ENCODE measurements at places on chromosomes 3 and 15.

- DNase-seq: no peak
Measured at GRCh38 chr3:58884453-58884852, 165.4 kb downstream of the CFAP20DC start.

DNA sequence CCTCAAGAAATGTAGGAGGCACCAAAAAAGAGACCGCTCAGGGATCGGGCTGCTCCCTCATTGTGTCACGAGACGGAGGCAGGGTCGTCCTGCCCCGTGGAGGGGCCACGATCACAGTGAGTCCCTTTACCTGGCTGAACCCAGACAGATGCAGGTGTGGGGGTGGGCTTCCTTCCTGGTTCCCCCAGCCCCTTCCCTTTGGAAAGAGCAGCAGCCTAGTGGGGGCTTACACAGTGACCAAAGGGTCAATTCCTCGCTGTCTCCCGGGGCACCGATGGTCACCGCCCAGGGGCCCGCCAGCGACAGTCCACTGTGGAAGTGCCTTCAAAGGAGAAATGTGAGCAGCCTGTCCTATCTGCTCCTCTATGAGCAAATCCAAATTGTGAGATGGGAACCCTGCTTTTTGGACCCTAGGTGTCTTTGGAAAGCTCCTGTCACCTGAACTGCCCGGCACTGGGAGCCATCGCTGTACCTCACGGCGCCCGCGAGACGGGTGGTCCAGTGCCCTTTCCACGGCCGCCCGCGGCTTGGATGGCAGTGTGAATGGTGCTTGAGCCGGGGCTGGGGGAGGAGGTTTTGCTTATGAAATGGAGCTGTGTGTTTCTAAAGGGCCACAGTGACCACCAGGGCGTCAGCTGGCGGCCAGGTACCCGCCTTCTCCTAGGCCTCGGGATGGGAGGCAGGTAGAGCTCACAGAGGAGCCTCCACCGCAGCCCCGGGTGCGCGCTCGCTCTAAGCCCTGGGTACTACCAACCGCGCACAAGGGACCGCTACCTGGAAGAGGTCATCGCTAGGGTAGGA, 155.7 kb downstream of the KLF13 start:
- no peak for DNase-seq

- DNase-seq: no peak
Measured at GRCh38 chr15:25799906-25800700, 63.0 kb downstream of the ATP10A start.

DNA sequence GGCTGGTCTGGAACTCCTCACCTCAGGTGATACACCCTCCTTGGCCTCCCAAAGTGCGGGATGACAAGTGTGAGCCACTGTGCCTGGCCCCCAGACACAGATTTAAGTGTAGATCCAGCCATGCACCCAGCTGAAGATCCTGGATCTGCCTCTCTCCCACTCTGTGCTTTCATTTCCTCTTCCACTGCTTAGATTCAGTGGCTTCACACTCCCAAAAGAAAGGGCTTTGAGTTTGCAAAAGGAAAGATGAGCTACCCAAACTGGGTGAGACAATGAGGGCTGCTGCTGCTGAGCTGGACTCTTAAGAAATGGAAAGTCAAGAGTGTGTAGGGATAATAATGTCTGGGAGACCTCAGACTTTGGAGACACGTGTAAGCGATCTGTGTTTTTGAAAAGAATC, 45.5 kb downstream of the ISG20 start:
- DNase-seq: no peak

DNA sequence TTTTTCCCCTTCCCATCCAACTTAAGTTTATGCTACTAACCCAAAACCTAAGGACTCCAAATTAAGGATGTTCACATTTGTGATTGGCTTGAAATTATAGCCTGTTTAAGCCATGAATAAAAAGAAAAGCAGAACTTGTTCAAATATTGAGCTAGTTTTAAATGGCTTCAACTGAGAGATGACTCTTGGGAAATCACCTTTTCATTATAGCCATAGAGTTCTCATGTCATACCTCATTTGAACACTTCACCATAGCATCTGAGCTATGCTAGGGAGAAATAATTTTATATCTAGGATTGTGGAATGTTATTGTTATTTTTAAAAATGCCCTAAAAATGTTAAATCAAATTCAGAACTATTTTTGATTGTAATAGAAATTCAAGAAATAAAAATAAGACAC, 409.2 kb upstream of the RARB start:
- DNase-seq: no peak

DNA sequence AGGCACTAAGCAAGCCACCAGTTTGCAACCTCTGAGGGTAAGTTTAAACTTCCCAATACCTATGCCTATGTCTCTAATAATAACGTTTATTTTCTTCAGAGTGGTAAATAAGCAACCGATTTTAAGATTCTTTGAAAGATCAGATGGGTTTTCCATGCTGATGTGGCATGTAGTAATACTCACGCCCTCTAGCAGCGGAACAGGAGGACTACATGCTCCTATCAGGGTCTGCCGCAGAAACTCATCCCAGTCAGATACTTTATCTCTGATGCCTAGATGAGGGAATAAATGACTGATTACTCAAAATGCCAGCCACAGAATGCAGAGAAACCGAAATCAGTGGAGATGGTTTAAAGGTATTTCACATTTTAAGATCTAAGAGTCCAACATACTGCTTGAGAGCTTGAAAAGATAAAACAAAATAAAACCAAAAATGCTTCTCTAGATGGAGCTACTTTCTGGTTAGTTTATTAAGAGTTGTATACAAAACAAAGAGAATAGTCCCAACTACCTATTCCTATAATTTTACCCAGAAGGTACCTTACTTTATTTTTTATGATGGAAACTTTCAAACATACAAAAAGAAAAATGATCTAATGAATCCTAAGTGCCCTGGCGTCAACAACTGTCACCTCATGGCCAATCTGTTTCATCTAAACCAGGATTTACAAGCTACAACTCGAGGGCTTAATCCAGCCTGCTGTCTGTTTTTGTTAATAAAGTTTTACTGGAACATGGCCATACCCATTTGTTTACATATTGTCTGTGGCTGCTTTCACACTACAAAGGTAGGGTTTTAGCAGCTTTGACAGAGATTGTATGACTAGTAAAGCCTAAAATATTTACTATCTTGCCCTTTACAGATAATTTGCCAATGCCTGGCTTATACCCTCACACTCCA, 37.5 kb upstream of the STIMATE start:
- peak; percentile 23 for DNase-seq

- no peak for DNase-seq
Measured at GRCh38 chr3:192917028-192917403, 640 bp downstream of the MB21D2 start.

DNA sequence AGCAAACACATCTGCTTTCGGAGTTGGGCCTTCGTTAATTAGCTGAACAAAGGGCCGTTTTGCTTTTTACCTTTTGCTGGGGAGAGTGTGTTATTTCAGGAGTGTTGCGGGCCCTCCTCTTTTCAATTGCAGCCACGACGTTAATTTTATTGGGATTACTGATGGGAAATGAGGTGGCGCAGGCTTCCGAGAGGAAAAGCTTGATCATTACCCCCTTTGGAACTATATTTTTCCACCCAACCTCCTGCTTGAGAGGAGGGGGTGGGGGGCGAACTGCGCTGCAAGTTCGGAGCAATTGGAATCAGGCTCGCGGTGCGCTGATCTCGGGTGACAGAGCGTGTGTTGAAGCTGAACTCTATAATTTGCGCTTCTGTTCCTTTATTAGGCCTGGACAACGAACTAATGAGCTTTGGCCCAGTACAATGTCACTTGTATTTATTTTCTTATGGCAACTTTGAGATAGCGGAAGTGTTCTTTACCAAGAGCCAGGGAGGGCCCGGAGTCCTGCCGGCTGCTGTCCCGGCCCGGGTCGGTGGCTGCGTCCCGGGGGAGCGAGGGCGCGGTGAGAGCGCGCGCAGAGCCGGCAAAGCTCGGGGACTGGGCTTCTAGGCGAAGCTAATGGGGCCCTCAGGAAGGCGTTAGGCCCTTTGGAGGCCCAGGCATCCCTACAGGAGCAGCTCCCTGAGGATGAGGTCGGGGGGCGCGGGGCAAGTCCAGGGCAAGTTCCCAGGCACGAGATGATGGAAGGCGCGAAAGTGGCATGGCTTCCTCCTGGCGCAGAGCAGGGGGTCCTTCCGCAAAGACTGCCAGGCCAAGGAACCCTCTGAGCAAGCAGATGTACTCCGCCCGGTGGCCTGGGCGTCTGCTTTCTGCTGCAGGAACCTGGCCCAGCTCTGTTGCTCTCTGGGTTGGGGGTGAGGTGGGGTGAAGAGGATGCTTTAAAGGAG, 12.9 kb downstream of the NR2F2 start:
- no peak for DNase-seq

- no peak for DNase-seq
Measured at GRCh38 chr15:45095661-45096060, 18.3 kb downstream of the DUOX2 start.

DNA sequence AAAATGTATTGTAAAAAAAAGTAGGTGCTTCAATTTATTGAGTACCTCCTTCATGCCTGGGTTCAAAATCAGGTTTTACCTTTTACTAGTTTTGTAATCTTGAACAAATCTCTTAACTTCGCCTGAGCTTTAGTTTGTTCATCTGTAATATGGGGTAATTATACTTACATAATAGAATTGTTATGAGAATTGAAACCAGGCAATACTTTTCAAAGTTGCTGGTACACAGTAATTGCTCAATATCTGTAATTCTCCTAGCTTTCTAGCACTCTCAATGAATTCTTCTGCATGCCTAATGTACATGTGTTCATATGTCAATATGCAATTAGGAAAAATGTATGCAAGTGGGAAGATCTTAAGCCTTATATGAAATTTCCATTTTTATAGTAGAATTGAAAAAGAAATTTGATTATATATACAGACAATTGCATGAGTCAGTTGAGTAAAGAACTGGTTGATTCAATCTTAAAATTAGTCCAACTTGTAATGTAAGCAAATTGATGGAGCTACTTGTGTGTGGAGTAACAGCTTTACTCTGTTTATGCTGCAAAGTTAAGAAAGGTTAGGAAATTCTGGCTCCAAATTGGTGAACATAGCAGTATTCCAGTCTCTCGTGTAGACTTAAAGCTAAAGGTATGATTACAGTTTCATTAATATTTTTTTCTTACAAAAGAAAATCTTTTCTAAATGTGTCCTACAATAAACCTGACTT, 4.1 kb downstream of the TNFSF10 start:
- no peak for DNase-seq

- no peak for DNase-seq
Measured at GRCh38 chr3:83625261-83625660, 1333.5 kb upstream of the CADM2 start.

Data from memory B cell (primary cell).